ENCODE measurements at places on chromosomes 12 and 14.
A peak's percentile ranks its signal among the peaks of the same experiment; 100 is the strongest.

DNA sequence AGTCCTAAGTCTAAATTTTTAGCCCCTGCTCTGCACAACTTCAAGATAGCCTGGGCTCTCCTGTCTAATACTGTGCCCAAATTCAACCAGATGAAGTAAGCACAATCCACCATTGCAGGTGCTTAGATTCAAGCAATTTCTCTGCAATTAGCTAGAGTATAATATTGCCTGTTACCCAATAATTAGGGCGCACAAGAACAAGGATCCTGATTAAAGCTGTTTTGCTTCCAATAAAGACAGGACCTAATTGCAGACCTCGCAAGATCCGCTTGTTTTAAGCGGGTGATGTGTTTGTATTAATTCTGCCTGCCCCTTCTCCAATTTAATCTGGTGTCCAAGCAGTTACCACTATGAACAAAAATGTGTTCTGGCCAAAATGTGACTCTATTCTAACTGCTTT is 1268.9 kb upstream of the TMEM132C start:
- DNase-seq = no peak

- DNase-seq = no peak
These were observed at the start of gene TAC3 for GRCh38 chr12:57016348-57016747. Gene TAC3, minus strand, starts transcription at chr12:57016529. Its CDS starts 732 bp downstream, at chr12:57015797.

GRCh38 chr14:52769887-52770286 is 21.5 kb downstream of the GNPNAT1 start:
- no peak for DNase-seq

- DNase-seq = no peak
These were observed 312.9 kb downstream of the ALG10 start for GRCh38 chr12:34334953-34335743.

- no peak for DNase-seq
These were observed 25.8 kb downstream of the LIMA1 start for GRCh38 chr12:50257236-50258166.

- no peak for DNase-seq
These were observed 60.8 kb upstream of the NEDD1 start for GRCh38 chr12:96846293-96846692.

DNA sequence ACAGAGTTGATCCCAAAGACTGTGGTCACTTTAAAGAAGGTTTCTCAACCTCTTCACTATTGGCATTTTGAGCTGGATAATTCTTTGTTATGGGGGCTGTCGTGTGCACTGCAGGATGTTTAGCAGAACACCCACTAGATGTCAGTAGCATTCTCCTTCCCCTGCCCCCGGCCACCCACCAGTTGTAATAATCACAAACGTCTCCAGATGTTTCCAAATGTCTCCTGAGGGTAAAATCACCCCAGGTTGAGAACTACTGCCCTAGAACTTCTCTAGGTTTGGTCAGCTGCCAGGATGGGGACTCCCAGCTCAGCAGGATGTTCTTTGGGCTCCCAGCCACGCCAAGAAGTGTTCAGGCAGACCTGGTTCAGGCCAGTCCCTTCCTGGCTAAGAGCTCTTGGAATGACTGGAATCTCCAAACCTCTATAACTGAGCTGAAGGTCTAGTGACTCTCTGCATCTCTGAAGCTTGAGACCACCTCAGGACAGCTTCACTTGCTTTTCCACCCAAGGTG is 12.5 kb upstream of the AJUBA start:
- peak; percentile 52 for DNase-seq

- no peak for DNase-seq
These were observed 538.2 kb upstream of the TBX3 start for GRCh38 chr12:115222220-115222619.

DNA sequence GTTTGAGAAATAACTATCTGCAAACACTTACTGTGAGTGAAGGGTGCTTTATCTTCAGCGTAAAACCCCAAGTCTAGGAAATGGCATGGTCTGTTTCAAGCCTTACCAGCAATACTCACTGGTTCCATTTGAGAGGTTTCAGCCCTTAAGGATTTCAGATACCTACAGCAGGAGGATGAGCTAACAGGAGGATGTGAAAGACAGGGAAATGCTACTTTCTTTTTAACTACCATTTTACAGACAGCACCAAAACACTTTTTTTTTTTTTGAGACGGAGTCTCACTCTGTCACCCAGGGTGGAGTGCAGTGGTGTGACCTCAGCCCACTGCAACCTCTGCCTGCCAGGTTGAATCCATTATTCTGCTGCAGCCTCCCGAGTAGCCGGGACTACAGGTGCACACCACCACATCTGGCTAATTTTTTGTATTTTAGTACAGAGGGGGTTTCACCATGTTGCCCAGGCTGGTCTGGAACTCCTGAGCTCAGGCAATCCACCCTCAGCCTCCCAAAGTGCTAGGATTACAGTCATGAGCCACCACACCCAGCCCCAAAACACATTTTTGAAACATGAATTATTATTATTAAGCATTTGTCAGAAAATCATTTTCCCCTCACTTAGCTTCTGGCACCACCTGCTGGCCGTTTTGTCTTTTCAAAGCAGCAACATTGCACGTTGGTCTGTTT is 4.6 kb downstream of the MTRFR start:
- DNase-seq = peak; percentile 56

- no peak for DNase-seq
These were observed 2.5 kb downstream of the PPP1R12A start for GRCh38 chr12:79932357-79932756.

DNA sequence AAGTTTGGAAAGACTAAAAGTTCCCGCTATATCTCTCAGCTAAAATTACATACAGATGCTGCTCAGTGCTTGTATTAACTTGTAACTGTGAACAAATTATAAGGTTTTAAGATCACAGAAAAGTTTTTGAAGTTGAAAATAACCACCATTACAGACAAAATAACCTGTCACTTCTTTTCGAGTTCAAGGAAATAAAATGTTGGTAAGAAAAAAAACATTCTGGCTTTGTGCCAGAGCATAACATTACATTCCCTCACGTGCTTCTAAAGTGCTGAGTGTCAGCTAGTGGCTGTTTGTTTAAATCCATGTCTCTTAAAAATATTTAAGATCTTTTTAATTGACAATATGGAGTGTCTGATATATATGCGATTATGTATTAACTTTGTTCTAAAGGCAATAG is 27.2 kb upstream of the ADAMTS20 start:
- DNase-seq = no peak

Data from GM13977 (cell line).